Placental pericyte (primary cell): ENCODE measurements at places on chromosomes 6 and 20. TPM values are rescaled to one million over a fixed set of nuclear protein-coding genes. Genes with fewer than 3 reads are reported as not detected.

The NKAIN4 gene
- 0.57 and 1.1 TPM in 2 replicates for total RNA-seq

The GLP1R gene
- total RNA-seq: not detected in 2 replicates

The SYTL3 gene
- 1.5 and 3.1 TPM in 2 replicates for total RNA-seq

The ID4 gene
- 1.5 and 3.6 TPM in 2 replicates for total RNA-seq

The NKX2-2 gene
- total RNA-seq: not detected in 2 replicates

The BTNL2 gene
- not detected in 2 replicates for total RNA-seq

The SRMS gene
- not detected in 2 replicates for total RNA-seq

The RBPJL gene
- not detected in 2 replicates for total RNA-seq

The PAK5 gene
- total RNA-seq: not detected in 2 replicates

The SLC24A3 gene
- 0.44 and 0.86 TPM in 2 replicates for total RNA-seq

The LY6G6D gene
- not detected in 2 replicates for total RNA-seq

The CTSA gene
- 53.5 and 151 TPM in 2 replicates for total RNA-seq

The PRKN gene
- 0.72 TPM in 1 of 2 replicates, not detected in the other for total RNA-seq

The POLR1H gene
- total RNA-seq: 16.2 and 27.3 TPM in 2 replicates

The C20orf141 gene
- not detected in 2 replicates for total RNA-seq

The THBS2 gene
- total RNA-seq: 169 and 233 TPM in 2 replicates

The PHACTR1 gene
- 3.9 and 5.7 TPM in 2 replicates for total RNA-seq

The HSPA12B gene
- total RNA-seq: under 0.01 TPM in 1 of 2 replicates, not detected in the other

The CNR1 gene
- under 0.01 TPM in 1 of 2 replicates, not detected in the other for total RNA-seq

The ESR1 gene
- total RNA-seq: under 0.01 and 1.0 TPM in 2 replicates

The SLC35F1 gene
- total RNA-seq: under 0.01 TPM in 1 of 2 replicates, not detected in the other

The IL17F gene
- total RNA-seq: not detected in 2 replicates

The RNF39 gene
- not detected in 2 replicates for total RNA-seq

The MYBL2 gene
- total RNA-seq: 1.3 and 34.4 TPM in 2 replicates

The TMEM170B gene
- 1.1 and 3.1 TPM in 2 replicates for total RNA-seq

The RBM38 gene
- 7.0 and 11.7 TPM in 2 replicates for total RNA-seq

The SYNJ2 gene
- total RNA-seq: 24.1 and 89.8 TPM in 2 replicates

The SLC17A3 gene
- total RNA-seq: not detected in 2 replicates

The ARFGEF3 gene
- under 0.01 and 0.22 TPM in 2 replicates for total RNA-seq

The RIPOR2 gene
- 0.22 and 4.9 TPM in 2 replicates for total RNA-seq

The CASS4 gene
- total RNA-seq: under 0.01 and 8.9 TPM in 2 replicates
